ENCODE measurements at places on chromosomes 4 and X. TPM values are rescaled to one million over a fixed set of nuclear protein-coding genes. Genes with fewer than 3 reads are reported as not detected.

DNA sequence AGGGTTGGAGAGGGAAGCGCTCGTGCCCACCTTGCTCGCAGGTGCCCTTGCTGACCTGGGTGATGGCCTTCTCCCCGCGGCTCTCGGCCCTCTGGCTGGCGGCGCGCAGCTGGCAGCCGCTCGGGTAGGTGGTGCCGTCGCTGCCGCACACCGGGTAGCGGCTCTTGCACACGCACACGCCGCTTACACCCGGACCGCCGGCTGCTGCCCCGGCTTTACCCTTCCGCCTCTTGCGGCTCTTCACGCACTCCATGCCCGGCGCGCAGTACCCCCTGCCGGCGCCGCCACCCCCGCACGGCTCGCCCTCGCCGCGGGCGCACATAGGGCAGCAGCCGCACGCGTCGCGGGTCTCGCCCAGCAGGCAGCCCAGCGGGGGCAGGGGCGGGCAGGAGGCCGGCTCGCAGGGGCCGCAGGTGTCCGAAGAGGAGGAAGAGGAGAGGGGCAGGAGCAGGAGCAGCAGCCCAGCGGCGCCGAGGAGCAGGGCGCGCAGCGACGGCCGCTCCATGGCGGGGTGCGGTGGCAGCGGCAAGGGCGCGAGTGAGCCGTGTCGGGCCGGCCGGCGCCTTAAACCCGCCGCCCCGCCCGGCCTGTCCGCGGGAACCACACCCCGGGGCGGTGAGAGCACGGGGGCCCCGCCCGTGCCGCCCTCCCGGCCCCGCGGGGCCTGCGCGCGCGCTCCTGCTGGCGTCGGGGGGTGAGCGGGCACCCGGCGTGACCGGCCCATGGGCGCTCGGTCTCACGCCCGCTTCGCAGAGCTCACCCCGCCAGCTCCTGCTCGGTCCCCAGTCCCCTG, at the start of gene IGFBP7:
Gene IGFBP7 (minus strand): TSS at position 539 of the 793 bp plus-strand sequence. CDS start 34 bp downstream, at position 505.
- no peak for DNase-seq

GRCh38 chr4:131509521-131509920, 1639.6 kb upstream of the PCDH10 start:
- peak; percentile 62 for DNase-seq

DNA sequence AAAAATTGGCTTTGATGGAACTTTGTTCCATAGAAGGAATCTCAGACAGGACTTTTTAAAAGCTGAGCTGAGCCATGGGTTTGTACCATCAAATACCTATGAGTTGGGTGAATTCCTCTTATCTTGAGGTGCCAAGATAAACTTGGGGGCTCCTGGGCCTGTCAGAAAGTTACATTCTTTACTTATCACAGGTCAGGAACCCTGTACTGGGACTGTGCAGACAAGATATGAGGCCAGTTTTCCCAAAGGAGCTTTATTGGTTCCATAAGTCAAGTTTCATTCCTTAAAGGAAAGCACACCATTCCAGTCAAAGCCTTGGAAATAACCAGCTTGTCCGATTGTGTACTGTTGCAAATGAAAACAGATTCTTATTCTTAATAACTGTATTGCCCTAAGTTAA, 72.4 kb upstream of the PACRGL start:
- DNase-seq, result no peak

The FOXR2 gene
- not detected for total RNA-seq

DNA sequence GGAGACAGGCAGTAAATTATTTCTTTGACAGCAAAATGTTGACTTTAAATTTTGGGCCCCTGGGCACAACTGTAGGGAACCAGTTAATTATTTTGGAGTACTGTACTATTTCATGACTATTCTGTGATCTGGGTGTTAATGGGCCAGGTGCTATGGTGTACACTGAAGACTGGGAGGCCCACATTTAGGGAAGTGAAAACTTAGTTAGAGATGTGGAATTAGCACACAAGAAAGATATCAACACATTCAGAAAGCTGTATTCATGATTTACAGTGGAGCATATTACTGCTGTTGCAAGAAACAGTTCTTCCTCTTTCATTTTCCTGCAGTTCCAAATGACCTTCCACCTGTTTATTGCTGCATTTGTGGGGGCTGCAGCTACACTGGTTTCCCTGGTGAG, 12.4 kb downstream of the PLP1 start:
- DNase-seq, result no peak

The ZNF81 gene
- total RNA-seq, result 3.9 TPM

DNA sequence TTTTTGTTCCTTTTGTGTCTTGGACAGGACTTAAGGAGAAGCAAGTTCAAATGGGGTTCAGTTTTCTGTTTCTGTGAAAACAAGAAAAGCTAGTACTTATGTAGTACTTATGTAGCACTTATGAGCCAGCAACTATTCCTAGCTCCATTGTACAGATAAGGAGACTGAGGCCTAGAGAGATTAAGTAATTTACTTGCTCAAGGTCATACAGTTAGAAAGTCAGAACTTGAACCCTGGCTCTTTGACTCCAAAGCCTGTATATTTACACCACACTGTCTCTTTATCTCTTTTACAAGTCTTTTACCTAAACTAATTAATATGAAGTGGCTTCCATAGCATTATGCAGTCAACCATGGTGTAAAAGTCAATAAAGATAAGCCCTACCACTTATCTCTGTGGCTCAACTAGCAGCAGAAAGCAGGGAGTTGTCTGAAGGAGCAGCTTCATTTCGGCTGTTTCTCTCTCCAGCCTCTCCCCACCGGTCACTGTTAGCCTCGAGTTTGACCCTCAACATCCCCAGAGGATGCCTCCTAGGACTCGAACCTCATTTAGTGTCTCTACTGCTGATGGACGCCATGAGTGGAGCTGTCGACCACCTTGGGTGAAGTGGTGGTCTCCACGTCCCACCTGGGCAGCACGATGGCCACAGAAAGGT, 209.9 kb downstream of the SHROOM3 start:
- no peak for DNase-seq

The AMTN gene
- total RNA-seq, result not detected

DNA sequence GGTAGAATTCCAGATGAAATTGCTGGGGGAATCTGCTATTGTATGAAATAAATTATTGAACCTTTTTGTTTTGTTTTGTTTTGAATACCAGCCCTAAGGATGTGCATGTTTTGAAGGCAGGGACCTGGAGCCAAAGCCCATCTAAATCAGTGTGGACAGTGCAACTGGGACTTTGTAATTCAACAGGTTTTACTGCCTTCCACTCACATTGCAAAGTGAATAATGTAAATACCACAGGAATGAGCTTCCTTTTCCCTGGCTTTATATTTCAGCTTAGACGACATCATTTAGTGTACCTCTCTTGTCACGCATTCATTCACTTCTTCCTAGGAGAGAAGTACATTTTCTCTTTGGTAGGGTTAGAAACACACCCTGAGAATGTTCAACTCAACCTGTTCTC, 795.0 kb downstream of the CENPC start:
- peak; percentile 44 for DNase-seq

The TSC22D3 gene
- total RNA-seq, result 40.8 TPM

- peak; percentile 31 for DNase-seq
These were observed 183.5 kb downstream of the PCDH7 start for GRCh38 chr4:30903502-30904214.

DNA sequence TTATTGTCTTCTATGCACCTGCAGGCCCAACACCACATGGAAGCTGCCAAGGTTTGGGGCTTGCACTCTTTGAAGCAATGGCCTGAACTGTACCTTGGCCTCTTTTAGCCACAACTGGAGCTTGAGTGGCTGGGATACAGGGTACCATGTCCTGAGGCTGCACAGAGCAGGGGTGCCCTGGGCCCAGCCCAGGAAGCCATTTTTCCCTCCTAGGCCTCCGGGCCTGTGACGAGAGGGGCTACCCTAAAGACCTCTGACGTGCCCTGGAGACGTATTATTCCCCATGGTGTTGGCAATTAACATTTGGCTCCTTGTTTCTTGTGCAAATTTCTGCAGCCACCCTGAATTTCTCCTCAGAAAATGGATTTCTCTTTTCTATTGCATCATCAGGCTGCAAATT, 519.9 kb upstream of the MAGEB18 start:
- no peak for DNase-seq

The CWH43 gene
- total RNA-seq, result 10.2 TPM

DNA sequence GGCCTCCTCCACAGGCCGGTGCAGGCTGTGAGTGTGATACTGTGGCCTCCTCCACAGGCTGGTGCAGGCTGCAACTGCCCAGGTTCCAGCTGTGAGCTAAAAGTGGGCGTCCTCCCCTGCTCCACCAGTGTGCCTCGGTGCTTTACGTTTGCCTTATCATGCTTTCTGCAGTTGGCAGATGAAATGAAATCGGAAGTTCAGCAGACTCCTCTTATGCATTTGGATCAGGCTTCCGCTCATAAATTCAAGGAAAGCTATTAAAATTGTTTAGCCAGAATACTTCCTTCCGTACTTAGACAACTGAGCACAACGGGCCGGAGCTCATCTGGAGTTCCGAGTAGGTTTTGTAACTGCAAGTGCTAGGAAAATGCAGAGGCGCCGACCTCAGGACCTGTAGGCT, 12.0 kb downstream of the CYP4V2 start:
- peak; percentile 8 for DNase-seq

- no peak for DNase-seq
These were observed 40.5 kb downstream of the ZCCHC12 start for GRCh38 chrX:118864063-118864635.

DNA sequence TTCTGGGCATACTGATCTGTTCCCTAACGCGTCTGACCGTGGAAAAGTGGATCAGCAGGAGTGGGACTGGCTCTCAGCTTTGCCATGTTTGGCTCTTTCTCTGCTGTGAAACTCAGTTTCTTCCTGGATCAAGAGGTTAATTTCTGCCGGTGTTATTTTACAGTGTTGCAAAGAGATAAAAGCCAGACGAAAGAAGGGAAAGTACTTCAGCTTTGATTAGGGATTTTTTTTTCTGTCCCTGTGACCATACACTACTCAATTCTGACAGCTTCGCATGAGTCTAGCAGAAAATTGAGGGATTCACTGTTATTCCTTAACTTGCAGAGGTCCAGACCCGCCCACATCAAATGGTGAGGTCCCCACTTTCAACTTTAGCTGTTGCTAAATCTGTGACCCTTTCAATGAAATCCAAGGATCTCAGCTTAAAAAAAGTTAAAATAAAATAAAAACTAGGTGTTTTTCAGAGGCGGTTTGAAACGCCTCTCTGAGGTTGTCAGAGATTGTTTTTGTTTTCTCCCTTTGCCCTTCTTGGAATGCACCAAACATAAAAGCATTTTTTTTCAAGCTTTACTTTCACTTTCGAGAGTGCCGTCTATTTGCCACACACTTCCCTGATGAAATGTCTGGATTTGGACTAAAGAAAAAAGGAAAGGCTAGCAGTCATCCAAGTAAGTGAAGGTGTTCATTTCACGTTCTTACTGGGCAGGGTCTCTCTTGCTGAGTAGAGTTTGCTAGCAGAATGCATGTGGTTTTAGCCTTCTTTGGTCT, at the start of gene TLR3:
Gene TLR3 (plus strand): TSS at position 576 of the 768 bp plus-strand sequence. CDS start 7,464 bp downstream, outside the sequence.
- peak; percentile 37 for DNase-seq

DNA sequence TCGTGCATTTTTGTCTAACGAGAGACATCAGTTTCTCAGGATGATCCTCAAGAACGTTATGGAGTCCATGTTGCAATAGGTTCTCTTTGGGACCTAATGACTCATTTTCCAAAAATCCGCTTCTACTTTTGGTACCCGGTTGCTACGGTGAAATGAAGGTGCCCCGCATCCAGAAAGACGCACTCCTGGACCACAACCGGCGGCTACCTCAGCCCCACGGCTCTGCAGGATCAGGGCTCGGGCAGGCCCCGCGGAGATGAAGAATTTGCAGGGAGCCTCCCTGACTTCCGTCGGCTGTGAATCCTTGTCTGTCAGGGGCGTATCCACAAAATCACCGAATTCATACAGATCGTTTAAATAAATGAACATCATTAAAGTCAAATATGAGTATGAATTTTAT, 15.6 kb downstream of the GTPBP6 start:
- no peak for DNase-seq
